COLO829 (cell line): ENCODE measurements at places on chromosomes 1 and 21.

DNA sequence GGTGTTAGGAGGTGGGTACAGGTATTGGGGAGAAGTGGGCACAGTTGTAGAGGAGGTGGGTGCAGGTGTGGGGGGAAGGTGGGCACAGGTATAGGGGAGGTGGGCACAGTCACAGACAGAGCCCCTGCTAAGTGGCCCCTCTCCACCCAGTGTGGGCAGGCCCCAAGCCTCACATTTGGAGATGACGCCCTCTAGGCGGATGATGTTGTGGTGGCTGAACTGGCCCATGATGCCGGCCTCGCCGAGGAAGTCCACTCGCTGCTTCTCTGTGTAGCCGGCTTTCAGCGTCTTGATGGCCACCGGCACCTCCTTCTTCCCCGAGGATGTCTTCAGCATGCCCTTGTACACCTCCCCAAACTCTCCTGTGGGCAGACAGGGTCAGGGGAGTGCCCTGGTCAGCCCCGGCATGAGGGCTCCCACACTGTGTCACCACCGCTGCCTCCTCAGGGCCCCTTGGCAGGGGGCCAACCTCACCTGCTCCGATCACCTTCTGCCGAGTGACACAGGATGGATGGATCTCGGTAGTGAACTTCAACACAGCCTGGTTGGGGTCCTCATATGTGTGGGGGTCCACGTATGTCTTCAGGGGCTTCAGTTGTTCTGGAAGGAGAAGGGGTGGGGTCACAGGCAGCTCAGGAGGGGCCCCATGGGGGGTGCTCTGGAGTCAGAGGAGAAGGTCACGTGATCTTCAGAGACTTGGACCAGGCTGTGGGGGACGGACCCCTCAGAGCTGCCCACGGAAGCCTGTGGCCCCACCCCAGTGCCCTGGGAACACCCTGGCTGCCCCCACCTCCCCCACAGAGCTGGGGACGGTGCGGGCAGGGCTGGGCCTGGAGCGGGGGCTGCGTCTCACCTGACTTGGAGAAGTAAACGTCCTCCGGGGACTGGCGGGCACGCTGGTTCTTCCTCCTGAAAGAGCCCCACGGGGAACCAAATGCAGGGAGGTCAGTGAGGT is 22.6 kb downstream of the EPHA2 start:
- no peak for DNase-seq

DNA sequence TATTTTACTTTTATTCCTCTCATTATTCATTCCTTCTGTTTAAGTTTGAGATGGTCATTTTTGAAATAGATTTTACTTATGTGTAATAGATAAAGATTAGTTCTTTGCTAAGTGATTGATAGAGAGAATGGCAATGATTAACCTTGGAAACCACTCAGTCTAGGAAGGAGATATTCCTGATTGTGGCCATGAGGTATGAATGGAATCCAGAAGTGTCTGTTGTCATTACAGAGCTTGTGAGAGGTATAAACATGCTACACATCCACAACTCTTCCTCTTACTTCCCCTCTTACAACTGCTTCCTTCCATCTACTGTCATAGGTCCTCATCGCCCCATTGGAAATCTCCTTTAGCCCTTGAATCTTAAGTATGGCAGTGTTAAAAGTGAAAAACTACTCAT is 988.8 kb upstream of the B3GALT2 start:
- no peak for DNase-seq

GRCh38 chr1:22369294-22370189 is 82.1 kb upstream of the ZBTB40 start:
- no peak for DNase-seq

GRCh38 chr1:98398649-98399048 is 262.9 kb upstream of the SNX7 start:
- DNase-seq, result no peak

DNA sequence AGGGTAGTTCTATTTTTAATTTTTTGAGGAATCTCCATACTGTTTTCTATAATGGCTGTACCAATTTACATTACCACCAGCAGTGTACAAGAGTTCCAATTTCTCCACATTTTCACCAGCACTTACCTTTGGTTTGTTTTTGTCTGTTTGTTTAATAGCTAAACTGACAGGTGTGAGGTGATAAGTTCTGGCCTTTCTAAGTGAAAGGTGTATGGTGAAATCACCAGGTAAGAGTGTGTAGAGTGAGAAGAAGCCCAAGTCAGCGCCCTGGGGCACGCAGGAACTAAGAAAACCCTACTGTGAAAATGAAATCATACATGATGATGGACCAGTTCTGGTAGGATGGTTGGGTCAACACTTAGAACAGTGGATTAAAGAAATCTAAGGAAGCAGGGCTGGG is 34.5 kb downstream of the BTG3 start:
- DNase-seq, result no peak

DNA sequence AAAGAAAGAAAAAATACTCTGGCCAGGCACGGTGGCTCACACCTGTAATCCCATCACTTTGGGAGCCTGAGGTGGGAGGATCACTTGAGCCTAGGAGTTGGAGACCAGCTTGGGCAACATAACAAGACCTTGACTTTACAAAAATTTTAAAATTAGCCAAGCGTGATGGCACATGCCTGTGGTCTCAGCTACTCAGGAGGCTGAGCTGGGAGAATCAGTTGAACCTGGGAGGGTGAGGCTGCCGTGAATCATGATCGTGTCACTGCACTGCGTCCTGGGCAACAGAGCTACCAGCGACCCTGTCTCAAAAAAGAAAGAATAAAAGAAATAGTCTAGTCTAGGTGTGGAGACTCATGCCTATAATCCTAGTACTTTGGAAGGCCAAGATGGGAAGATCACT is 22.3 kb downstream of the RRP1B start:
- no peak for DNase-seq

DNA sequence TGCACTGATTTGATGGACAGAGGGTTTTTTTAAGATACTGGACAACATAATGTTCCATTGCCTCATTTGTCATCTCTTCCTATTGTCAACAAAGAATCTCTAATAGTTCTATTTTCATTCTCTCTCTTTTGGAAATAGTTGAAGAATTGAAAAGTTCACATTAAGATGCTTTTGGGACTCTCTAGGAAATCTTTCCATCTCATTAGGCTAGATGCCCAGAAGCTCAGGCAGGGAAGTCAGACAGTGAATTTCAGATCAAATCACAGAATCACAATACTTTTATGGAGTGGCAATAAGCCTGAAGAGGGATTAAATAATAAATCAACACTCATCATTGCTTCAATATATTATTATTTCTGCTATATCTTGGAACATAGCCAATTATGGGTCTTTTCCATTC is 29.2 kb downstream of the NEGR1 start:
- no peak for DNase-seq

- no peak for DNase-seq
Measured at GRCh38 chr1:115793162-115793561, 24.6 kb upstream of the CASQ2 start.

- no peak for DNase-seq
Measured at GRCh38 chr1:39129514-39129913, 75.0 kb upstream of the MACF1 start.

DNA sequence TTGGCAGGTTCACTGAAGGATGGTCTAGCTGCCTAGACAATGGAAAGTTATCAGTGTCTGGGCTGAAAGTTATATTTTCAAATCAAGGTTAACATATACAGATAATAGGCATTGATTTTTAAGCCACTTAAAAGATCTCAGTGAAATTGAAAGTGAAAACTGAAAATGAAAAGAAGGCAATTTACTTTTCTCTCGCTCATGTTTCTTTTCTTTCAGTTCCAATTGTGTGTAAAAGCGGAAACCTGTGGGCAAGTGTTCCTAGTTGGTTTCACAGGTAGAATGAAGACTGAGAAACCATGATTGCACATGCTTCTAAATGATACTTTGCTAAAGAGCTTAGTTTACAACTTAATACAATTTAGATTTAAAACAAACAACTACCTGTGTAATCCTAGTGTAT is 383.7 kb downstream of the ZP4 start:
- no peak for DNase-seq
